Activated gamma-delta T cell treated with Interleukin-2 at 50 U/mL for 16 hours (primary cell): ENCODE measurements at places on chromosomes 7 and 10.

DNA sequence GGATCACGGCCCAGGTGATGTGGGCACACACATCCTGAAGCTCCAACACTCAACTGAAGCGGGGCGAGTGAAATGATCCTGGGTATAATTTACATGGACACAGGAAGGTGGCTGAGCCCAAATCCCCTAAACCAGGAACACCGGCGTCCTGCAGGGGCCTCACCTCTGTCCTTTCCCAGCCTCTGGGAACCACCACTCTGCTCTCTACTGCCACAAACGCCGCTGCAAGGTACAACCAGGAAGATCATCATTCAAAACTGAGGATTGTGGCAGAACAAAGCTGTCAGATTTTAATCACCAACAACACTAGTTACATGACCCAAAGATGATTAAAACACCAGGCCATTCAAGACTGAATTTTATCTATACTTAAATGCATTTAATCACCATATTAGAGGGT lies 104.0 kb downstream of the DIP2C start:
- no peak for DNase-seq

GRCh38 chr10:133391761-133392518 lies 2.0 kb upstream of the MTG1 start:
- DNase-seq: no peak

DNA sequence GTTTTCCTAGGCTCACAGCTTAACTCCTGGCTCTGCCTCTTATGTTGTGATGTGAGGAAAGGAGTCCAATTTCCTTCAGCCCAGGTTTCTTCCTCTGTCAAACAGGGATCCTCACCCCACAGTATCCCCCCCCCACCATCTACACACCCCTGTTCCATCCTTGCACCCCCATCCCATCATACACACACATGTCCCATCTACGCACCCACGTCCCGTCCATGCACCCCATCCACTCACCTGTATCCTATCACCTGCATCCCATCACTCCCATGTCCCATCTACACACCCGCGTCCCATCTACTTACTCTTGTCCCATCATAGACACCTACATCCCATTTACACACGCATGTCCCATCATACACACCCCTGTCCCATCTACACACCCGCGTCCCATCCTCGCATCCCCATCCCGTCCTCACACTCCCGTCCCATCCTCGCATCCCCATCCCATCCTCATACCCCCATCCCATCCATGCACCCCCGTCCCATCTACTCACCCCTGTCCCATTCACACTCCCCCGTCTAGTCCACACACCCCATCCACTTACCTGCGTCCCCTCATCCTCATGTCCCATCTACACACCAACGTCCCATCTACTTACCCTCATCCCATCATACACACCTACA lies 117.3 kb downstream of the TRRAP start:
- DNase-seq: no peak

DNA sequence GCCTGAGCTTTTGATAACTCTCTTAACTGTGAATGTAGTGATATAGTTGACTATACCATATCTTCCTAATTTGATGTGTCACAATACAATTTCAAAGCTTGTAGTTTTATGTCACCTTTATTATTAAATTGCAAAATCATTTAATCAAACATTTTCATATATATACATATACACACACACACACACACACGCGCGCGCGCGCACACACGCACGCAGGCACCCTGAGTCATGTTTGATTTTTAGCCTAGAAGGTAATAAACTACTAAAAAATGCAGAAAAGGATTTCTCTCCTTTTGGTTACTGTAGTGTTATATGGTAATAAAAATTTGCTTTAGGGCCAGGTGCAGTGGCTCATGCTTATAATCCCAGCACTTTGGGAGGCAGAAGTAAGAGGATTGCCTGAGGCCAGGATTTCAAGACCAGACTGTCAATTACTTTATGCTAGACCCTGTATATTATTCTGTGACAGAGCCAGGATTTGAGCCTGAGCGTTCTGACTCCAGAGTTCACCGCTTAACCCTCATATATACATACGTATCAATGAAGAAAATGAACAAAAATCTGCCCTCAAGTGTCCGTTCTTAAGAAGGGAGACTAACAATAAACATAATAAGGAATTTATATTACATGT lies 89.6 kb downstream of the PODXL start:
- no peak for DNase-seq

DNA sequence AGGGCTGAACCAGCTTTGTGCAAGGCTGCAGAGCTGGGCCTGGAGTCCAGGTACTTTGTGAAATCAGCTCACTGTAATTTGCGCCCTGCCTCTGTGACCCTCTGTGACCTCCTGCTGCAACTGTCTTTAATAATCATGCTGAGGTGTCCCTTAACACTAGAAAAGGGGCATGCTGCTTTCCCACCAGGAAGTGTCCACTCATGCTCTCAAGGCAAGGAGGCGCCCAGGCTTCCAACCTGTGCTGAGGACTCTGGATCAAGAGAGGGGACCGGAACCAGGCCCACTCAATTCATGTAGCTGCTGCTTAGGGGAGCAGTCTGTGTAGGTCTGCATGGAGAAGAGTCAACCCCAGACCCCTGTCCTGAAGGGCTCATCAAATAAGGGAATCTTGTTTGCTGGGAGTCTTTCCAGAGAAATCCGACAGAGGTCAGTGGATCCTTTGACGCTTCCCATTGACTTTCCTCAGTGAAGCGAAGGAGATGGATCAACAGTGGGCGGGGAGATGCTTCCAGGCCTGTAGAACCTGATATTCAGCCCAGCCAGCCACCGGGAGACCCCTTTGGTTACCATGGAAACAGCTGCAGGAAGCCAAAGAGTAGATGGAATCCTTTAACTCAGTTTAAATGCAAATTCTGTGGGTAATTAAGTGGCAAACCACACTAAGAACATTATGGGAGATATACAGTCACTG lies 945.9 kb downstream of the GRID1 start:
- DNase-seq: no peak

DNA sequence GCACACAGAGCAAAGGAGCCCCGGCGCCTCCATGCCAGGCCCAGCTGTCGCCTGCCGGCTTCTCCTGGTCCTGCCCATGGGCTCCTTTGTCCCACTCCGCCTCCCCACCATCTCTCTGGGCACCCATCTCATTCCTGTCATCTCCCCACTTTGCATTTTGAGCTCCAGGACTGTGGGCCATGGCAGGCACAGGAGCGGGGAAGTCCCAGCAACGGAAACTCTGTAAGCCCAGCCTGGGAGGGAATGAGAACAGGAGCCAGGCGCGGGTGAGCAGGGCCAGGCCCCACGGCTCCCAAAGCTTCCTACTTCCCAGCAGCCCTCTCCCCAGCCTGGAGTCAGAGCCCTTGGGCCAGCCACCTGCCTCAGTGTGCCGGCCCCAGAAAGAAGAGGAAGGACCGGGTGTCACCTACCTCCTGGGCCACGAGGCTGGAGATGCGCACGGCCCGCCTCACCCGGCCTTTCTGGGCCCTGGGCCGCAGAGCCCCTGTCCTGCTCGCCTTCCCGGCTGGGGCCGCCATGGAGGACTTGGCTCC lies 23.1 kb downstream of the KCNH2 start:
- no peak for DNase-seq

GRCh38 chr10:14408139-14408538 lies 77.4 kb upstream of the FRMD4A start:
- no peak for DNase-seq

DNA sequence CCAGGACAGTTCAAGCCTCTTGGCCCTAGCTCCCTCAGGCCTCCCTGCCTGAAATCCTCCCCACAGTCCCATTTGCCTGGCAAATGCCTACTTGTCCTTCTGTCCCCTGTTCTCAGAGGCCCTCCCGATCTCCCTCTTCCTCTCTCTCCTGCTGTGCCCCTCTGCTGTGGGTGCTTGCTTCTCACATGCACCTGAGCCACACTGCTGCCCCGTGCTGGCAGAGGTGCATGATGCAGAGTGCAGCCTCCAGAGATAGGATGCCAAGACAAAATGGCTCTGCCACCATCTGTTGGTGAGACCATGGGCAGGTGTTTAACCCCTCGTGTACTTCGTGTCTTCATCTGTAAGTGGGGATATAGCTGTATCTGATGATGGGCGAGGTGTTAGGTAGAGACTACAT lies 158.4 kb downstream of the RGS10 start:
- no peak for DNase-seq

DNA sequence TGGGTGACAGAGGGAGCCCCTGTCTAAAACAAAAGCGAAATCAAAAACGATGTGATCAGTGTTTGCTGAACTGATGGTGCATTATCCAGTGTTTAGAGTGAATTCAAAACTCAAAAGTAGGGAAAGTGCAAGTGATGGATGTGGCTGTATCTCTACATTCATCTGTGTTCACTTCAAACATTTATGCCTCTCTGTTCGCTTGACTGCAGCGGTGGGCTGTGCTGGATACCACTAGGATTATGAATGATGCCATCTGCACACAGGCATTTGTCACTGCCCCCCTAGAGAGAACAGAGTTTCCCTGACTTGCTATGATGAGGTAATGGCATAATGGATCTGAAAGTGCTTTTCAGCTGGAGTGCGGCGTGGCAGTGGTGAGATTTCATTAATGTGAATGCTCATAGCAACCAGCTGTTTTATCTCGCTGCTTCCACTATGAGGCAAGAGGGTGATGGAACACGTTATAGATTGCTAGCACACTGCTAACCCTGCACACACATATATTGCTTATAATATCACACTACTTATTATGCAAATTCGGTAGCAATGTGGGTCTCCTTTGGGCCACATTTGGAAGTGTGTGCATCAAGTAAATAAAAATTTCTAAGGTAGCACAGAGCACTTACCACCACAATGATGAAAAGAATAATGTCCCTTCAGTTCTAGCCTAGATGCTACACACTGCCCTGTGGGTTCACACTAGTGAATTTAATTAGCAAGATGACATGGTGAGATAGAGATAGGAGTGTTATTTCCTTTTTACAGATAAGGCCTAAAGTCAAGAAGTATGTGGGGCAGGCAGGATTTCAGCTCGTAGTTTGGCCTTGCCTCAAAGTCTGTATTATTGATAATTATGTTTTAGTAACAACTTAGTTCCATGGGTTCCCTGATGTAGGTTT lies 164.7 kb downstream of the CAMK1D start:
- DNase-seq: no peak

GRCh38 chr10:48288661-48289060 lies 14.2 kb upstream of the FRMPD2 start:
- no peak for DNase-seq

GRCh38 chr7:156896388-156897022 lies 3.5 kb upstream of the LMBR1 start:
- DNase-seq: no peak

GRCh38 chr10:26770069-26770468 lies 72.6 kb downstream of the PDSS1 start:
- DNase-seq: no peak
